ENCODE measurements at places on chromosomes 12 and 14.

DNA sequence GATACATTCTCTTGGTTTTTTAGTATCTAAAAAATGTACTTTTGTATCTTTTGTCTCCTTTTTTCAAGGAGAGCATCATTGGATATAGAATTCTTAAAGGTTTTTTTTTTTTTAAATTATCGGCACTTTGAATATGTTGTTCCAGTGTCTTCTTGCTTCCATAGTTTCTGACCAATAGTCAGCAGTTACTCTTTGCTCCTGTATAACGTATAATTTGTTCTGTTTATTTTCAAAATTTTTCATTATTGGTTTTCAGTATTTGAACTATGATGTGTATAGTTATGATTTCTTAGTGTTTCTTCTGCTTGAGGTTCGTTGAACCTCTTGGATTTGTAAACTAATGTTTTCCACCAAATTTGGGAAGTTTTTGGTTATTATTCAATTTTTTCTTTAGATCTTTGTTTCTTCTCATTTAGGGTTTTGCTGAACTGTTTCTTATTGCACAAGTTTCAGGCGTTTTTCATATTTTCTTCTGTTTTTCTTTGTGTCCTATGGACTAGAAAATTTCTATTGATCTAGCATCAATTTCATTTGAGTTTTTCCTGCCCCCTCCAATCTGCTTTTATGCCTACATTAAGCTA lies 93.9 kb downstream of the PLBD1 start:
- DNase-seq = peak; percentile 37

DNA sequence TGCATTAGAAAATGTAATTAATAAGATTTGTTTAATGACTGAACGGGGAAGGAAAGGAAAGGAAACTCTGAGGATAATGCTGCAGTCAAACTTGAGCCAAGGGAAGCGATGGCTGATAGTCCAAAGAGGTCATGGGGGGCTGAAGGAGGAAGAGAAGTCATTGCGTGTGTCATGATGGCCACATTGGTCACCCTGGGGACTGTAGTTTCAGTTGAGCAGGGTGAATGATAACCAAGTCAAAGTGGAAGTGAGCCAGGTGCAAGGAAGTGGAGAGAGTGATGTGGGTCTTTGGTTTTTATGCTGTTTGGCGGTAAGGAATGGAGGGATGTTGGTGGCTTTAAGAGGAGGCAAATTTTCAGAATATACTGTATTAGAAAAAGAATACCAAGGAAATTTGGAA lies 21.6 kb downstream of the C12orf75 start:
- DNase-seq = no peak

- DNase-seq = no peak
Observed at GRCh38 chr12:132487311-132487741, 2.6 kb upstream of the FBRSL1 start.

- DNase-seq = no peak
Observed at GRCh38 chr12:42002563-42002962, 142.1 kb downstream of the GXYLT1 start.

GRCh38 chr14:100322138-100322957 lies 791 bp upstream of the SLC25A47 start:
- no peak for DNase-seq

GRCh38 chr14:100022772-100023451 lies 42.3 kb upstream of the EVL start:
- no peak for DNase-seq

GRCh38 chr12:106712768-106713167 lies 61.7 kb upstream of the RIC8B start:
- DNase-seq = no peak

DNA sequence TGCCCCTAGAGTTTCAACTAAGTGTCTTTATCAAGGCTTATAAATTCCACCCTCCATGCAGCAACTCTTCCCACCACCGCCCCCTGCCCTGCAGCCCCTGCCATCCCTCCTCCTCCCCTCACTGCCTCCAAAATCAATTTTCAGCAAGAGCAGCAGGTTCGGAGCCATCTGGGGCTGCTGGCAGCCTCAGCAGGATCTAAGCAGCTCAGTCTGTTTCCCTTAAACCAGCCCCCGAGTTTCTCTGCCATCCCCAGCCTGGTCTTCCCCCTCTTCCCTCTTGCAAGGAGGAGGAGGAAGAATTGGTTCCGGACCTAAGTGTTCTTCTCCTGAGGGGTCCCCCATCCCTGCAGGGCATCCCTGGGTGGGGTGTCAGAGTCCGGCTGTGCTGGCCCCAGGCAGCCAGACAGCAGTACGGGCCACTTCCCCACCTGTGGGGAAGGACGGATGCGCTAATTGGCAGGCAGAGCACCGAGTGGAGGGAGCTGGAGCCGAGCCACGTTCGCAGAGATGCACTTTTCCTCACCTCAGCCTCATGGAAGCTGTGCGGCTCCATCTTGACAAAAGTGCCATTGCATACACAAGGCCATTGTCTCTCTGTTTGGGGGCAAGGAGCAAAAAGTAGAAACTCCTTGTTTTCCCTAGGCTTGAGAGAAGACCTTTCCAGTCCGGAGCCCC lies 189.3 kb downstream of the KCNA5 start:
- no peak for DNase-seq
